RKO (cell line): ENCODE measurements at places on chromosomes 3 and 15.

GRCh38 chr15:58431221-58432149, at the start of gene LIPC:
LIPC (plus strand) TSS chr15:58431991; CDS start chr15:58432033, 42 bp downstream.
- no peak for DNase-seq

DNA sequence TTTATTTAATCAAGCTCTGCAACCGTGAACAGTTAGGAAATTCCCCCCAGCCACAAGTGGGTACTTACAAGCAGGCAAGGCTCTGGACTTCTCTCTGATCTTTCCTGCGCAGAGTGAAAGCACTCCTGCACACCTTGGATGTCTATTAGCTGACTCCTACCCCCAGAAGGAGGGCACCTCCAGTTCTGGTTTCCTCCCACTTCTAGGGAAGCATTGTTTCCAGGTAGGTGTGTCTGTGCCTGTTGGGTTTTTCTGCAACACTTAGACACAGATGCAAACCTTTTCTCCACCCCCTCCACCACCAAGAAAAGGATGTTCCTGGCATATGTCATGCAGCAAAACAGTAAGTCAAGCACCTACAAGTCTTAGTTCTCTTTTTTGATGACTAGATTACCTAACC, at the start of gene ZBED2:
TSS of gene ZBED2 (minus strand) at position 115 of the 400 bp plus-strand sequence. CDS start 1,145 bp downstream, outside the sequence.
- no peak for DNase-seq

- DNase-seq, result no peak
These were observed 19.6 kb downstream of the OXNAD1 start for GRCh38 chr3:16284633-16285032.

DNA sequence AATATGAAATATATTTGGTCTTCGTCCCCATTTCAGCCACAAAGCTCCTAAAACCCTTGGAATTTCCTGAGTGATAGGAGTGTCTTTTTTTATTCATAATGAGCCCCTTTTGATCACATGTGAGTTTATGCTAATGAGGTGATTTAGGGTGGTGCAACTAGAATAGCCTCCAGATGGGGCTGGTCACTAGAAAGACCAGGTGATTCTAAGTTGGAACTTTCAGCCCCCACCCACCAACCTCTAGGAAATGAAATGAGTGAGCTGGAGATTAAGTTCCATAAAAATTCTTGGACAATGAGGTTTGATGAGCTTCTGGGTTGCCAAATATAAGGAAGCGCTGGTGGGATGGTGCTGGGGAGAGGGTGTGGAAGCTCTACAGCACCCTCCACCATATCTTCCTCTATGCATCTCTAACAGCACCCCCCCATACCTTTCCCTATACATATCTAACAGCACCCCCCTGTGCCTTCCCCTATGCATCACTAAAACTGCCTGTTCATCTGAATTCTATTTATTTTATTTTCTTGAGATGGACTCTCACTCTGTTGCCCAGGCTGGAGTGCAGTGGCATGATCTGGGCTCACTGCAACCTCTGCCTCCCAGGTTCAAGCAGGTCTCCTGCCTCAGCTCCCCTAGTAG, 2.1 kb upstream of the SMCO1 start:
- DNase-seq, result peak; percentile 19

DNA sequence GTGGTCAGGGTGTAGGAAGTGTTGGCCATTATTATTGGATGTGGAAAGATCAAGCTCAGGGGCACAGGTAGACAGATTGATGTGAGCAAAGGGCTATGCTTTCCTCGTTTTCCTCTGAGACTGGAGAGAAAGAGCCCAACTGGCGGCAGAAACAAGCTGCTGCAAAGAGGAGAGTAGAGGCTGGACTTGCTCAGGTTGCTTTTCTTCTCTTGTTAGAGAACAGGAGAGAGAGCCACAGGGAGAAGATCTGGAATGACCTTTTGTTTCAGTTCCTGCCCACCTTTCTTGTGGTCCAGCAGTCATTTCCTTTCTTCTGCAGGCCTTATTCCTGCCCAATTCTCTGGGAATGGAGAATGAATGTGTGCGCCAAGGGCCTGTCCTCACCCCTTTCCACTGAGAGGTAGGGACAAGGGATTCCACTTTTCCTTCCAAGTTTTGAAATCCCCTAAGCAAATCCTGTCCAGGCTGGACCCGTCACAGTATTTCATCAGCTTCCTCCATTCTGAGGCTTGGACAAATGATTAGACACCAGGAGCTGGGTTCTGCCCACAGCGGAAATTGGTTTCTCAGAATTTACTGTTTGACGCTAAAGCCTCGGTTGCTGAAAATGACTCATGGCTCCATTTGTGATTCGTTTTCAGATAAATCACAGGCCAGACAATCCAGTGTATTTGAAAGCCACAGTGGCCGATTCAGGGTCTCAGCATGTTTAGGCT, 16.1 kb downstream of the ZNF80 start:
- no peak for DNase-seq

GRCh38 chr3:50089609-50089945, 858 bp downstream of the RBM5 start:
- DNase-seq, result peak; percentile 63

DNA sequence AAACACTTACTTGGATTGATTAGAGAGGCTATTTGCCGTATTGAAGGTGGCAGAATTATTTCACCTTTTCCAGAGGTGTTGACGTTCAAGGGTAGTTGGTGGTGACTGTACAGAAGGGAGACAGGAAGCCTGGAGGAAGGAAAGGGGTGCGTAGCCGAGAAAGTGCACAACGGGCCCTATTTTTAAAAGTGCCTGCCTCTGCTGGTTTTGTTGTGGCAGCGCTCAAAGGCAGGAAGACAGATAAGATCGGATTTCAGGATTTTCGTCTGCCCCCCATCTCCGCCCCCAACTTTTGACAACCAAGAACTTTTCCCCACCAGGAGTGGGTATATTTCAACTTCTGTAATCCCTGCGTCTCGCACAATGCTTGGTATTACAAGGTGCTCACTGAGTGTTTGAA, 38.5 kb downstream of the SMAD3 start:
- no peak for DNase-seq

- peak; percentile 25 for DNase-seq
These were observed 3.9 kb upstream of the HEG1 start for GRCh38 chr3:125059488-125060245.

GRCh38 chr15:85618228-85618505, 176.6 kb downstream of the KLHL25 start:
- no peak for DNase-seq

GRCh38 chr3:134675726-134676256, 25.0 kb upstream of the KY start:
- no peak for DNase-seq

GRCh38 chr15:89494941-89495637, 1.3 kb downstream of the RHCG start:
- DNase-seq, result no peak

- DNase-seq, result no peak
These were observed 51.2 kb downstream of the UBE2E2 start for GRCh38 chr3:23254282-23254681.

DNA sequence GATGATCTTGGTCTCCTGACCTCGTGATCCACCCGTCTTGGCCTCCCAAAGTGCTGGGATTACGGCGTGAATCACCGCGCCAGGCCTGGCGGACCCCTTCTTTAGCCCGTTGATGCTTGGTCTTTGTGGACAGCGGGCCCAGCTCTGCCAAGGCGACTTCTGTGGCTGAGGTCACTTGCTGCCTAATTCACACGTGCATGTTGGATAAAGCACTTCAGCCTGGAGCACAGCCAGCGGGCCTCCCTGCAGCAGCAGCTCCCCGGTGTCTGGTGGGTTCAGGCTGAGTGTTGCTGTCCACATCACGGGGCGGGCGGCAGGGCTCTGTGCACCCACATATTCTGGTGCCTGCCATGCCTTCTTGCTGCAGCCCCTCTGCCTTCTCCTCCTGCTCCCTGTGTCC, 88.4 kb downstream of the DGKG start:
- DNase-seq, result no peak

GRCh38 chr3:108070356-108070755, 20.5 kb downstream of the CD47 start:
- no peak for DNase-seq

GRCh38 chr3:113557374-113557773, 25.0 kb downstream of the SIDT1 start:
- DNase-seq, result peak; percentile 33
